Stimulated activated CD8-positive, alpha-beta memory T cell treated with anti-CD3 and anti-CD28 coated beads, Interleukin-2, amount 100 ng/mL, for 48 hours (primary cell): ENCODE measurements at places on chromosomes 3 and 15.

DNA sequence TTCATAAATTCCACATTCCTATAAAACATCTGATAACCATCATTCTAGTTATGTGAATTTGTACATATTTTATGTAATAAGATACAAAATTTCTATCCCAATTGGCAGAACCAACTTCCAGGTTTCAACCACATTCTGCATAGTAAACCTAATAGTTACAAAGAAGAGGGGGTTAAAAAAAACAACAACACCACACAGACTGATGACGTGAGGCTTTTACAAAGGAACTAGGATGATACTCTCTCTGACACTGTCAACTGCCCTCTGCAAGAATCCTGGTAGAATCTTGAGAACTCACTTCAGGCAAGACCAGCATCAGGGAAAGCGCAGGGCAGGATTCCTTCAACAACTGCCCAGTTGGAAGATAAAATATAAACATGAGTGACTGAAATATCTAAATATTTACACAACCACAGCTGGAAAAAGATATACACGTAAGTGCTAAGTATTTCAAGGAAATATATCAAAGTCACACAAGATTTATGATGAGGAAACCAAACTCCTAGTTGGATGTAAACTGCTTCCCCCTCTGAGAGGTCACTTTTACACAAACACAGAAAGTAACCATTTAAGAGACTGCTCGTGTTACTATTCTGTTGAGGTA, 816.4 kb downstream of the ROBO1 start:
- no peak for DNase-seq

DNA sequence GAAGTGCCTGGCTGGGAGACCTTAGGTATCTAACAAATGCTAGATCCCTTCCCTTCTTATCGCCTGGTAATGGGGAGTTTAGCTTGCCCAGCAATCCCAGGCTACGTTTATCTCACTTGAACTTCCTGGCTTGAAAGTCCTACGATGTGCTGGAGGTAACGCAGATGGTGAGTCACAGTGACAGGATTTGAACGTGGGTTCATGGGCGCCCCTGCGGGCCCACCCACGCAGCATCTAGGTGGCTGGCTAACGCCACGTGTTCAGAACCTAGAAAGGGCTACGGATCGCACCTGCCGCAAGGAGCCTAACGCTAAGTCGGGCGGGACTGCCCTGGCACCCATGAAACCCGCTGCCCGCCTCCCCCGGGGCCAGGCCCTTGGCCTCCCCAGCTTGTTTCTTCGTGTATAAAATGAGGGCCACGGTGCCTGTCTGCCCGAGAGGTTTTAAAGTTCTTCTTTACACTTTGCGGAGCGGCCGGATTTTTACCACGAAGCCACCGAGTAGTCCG, 600 bp upstream of the USP3 start:
- DNase-seq, result peak; percentile 77

- no peak for DNase-seq
Observed at GRCh38 chr3:13898346-13898745, 18.5 kb upstream of the WNT7A start.

DNA sequence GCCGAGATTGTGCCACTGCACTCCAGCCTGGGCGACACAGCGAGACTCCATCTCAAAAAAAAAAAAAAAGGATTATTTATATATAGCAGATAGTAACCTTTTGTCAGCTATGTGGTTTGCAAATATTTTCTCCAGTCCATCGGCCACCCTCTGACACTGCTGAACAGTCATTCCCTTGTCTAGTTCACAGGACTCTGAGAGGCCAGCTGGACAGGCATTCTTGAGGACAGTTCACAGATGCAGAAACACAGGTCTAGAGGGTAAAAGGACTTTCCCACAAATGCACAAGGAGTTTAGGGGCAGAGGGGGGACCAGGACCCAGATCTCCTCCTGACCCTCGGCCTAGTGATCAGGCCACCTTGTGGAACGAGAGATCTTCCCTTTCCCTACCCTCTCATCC, 7.5 kb upstream of the TMEM40 start:
- no peak for DNase-seq

GRCh38 chr15:59185725-59186124, 20.9 kb upstream of the LDHAL6B start:
- DNase-seq, result no peak

DNA sequence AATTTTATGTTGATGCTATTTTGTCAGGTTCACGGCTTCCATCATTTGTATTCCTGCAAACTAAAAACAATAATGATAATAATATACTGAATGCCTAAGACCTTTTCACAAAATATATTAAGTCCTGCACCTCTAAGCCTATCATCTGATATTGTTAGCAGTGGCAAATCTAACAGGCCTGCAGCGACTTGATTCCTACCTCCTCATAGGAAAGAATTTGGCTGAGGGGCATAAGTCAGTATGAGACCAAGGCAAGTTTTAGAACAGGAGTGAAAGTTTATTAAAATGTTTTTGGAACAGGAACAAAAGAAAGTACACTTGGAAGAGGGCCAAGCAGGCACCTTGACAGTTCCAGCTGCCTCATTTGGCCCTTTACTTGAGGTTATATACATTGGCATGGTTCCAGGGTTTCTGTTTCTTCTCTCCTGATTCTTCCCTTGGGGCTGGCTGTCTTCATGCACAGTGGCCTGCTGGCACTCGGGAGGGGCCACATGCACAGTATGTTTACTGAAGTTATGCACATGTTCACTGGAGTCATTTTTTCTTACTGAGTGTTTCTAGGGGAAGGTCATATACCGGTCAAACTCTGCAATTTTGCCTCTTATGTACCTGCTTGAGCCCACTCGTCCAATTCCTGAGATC, 418.1 kb downstream of the EPHA6 start:
- no peak for DNase-seq

DNA sequence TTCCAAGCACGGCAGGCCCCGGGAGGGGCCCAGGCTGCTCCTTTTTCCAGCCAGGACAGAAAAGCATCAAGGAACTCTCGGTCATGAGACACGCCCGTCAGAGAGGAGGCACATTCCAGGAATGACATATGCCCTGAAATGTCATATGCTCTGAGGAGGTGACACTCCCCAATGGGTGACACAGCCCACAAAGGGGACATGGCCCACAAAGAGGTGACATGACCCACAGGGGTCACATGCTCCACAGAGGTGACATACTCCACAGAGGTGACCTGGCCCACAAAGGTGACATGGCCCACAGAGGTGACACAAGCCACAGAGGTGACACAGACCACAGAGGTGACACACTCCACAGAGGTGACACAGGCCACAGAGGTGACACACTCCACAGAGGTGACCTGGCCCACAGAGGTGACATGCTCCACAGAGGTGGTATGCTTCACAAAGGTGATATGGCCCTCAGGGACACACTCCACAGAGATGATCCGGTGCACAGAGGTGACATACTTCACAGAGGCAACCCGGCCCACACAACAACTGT, 79.2 kb downstream of the ABHD5 start:
- no peak for DNase-seq

GRCh38 chr3:189898559-189899153, 222.0 kb downstream of the P3H2 start:
- DNase-seq, result no peak

- DNase-seq, result no peak
Observed at GRCh38 chr3:38566215-38566528, 70.0 kb downstream of the EXOG start.

DNA sequence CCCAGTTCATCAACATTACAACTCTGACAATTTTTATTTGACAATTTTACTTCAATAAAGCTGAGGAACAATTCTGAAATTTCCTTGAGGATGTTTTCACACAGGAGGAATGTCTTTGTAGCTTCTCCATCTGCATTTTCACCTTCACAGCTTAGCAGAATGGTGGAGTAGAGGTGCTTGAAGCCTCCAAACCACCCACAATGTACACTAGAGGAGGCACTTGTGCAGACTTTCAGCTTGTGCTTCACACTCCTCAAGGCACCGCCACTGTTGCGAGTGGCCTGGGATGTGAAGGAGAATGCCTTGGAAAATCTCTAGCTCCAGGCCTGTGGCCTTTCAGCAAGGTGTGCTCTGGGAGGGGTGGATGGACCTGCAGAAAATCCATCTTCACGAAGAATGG, 181.9 kb downstream of the EPHB1 start:
- no peak for DNase-seq
